ENCODE measurements at places on chromosomes 12 and 14.

DNA sequence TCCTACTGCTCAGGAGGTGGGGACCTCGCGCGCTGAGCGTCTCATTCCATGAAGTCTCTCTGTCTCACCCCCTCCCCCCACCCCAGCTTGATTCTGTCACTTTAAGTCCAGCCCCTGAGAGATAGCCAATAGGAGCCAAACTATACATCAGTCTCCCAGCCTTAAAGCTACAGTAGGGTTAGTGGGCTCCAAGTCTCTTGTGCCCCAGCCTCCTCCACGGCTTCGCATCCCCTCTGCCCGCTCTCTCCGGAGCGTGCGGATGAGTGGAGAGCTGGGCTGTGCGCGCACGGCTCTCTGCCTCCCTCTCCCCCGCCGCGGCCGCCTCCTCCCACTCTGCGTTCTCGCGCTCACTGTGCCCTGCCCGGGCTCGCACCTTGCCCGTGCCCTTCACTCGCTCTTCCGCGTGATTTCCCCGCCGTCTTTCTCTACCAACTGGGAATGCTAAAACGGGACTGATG is at the start of gene ESRRB:
Gene ESRRB, plus strand, starts transcription at position 191 of the 458 bp plus-strand sequence. Its CDS starts 265 bp downstream, at position 456.
- peak; percentile 71 for DNase-seq

- peak; percentile 92 for DNase-seq
Measured at GRCh38 chr12:75877763-75878621, 153.6 kb downstream of the PHLDA1 start.

DNA sequence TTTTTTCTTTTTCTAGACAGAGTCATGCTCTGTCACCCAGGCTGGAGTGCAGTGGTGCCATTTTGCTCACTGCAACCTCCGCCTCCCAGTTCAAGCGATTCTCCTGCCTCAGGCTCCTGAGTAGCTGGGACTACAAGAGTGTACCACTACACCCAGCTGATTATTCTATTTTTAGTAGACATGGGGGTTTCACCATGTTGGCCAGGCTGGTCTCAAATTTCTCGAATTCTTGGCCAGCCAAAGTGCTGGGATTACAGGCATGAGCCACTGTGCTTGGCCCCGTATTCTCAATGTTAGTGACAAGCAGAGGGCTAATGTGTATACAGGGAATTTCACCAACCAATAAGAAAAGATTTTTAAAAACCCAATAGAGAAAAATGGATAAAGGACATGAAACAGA is 8.4 kb downstream of the PLBD2 start:
- DNase-seq: no peak

DNA sequence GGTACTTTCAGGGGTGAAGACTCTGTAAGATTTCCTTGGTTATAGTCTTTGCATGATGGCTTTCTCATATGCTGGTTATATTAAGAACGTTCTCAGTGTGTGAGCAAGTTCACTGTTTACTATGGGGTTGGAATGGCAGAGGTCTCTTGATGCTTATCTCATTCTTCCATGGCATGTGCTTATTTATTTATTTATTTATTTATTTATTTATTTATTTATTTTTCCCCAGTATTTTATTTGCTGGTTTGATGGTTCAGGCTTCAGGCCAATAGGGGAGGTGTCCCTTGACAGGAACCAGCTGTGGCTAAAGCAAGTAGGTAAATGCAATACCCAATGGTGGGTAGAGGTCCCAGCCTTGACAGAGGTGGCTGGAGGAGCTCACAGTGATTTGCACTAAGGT is 161.3 kb upstream of the GARIN6 start:
- no peak for DNase-seq

GRCh38 chr12:107649661-107650061 is 35.9 kb upstream of the PWP1 start:
- no peak for DNase-seq

- peak; percentile 98 for DNase-seq
Measured at GRCh38 chr14:67674480-67675218, at the start of gene VTI1B. Gene VTI1B, minus strand, starts transcription at chr14:67674632. Its CDS starts 143 bp downstream, at chr14:67674489.

DNA sequence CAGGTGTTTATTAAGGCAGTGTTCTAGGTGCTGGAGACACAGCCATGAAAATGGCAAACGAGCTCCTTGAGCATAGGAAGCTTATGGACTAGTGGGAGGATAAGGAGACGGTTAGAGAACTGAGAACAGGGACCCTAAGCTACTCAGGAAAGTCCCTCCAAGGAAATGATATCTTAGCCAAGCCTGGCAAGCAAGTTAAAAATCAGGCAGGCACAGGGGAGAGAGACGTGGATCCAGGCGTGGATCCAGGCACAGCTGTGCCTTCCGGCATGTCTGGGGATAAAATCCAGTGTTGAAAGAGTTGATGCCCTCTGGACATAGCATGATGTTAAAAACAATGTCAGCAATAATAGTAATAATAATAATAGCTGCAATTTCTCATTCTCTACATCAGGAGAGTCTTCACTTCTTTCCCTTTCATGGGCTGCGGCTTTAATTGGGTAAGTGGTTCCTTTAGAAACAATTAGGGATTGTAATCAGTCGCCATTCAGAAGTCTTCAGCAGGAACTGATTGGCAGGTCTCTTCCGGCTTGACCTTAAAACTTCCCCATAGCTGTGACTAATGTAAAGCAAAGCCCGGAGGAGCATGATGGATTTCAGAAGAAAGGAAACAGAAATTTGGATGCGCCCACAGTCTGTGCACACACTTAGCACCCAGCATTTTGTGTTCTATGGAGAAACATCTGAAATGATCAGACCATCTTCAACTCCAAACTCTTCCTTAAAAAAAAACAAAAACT is 230.2 kb downstream of the SLC41A2 start:
- no peak for DNase-seq

DNA sequence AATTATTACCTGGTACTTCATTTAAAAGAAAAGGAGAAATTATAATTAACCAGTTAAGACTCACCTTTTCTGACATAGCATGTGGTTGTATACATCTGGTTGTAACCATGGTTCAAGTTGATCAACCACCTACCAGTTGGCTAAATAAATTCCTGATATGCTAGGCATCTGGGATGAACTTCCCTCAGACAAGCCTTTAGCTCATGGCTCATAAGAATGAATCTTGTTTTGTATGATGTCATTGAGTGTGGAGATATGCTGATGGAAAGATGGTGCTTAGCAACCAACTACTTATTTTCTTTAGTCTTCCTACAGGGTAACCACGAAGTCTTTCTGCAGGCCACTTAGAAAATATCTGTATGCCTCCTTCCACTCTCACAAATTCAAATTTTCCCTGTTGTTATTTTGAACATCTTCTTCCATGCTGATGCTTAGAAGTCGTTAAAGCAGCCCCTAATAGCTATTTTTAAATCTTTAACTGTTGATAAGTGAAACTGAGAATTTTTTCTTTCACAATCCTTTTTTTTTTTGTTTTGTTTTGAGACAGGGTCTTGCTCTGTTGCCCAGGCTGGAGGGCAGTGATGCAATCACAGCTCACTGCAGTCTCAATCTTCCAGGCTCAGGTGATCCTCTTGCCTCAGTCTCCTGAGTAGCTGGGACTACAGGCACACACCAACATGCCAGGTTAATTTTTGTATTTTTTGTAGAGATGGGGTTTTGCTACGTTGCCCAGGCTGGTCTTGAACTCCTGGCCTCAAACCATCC is 51.9 kb upstream of the PTHLH start:
- DNase-seq: no peak

- no peak for DNase-seq
Measured at GRCh38 chr12:21301-22189, 45.0 kb upstream of the IQSEC3 start.

DNA sequence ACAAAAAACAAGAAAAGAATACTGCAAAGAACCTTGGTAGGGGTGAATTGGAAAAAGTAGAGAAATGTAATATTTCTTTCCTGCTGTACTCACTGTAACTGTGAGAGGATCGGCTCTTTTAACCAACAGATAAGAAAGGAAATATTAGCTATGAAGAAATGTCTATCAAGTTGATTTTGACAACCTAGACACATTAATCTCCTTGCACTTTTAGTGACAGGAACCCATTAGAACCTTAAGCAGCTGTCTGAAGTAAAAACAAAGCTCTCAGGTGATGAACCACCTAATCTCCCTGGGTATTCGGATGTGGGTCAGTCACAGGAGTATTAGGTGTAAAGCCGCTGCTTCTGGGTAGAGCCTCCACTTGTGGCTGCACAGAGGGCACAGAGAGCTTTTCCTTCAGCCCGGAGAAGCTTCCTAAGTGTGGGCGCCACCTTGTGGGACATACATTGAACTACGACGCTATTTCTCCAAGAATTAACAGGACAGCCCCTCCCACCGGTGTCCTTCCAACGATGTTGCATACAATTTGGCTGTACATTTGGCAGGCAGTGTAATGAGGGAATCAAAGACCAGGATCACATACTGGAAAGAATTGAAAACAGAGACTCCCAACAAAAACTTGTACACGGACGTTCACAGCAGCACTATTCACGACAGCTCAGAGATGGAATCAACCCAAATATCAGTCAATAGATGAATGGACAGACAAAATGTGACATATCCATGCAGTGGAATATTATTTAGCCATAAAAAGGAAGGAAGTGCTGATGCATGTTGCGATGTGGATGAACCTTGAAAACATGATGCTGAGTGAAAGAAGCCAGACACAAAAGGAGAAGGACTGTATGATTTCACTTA is 28.9 kb upstream of the MAPKAPK5 start:
- peak; percentile 92 for DNase-seq

GRCh38 chr12:119826661-119827445 is 50.3 kb downstream of the CIT start:
- DNase-seq: no peak

GRCh38 chr12:94261119-94261518 is 112.7 kb downstream of the PLXNC1 start:
- no peak for DNase-seq

DNA sequence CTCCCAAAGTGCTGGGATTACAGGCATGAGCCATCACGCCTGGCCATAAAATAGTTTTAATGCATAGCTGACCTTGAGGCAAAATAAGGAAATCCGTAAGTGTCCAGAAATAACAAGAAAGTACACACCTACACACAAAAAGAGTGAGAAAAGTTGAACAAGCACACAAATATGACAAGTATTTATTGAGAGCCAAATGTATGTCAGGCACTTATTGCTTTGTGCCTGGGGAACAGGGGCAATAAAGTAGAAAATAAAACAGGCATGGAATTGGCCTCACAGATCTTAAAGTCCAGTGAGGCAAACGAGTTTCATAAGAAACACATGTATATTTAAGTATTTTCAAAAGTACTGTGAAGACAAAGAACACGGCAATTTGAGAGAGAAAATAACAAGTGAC is 103.7 kb downstream of the ERGIC2 start:
- DNase-seq: no peak

GRCh38 chr12:116665666-116666304 is 72.1 kb downstream of the SPRING1 start:
- no peak for DNase-seq

GRCh38 chr14:70707138-70708038 is 65.7 kb downstream of the TTC9 start:
- no peak for DNase-seq

DNA sequence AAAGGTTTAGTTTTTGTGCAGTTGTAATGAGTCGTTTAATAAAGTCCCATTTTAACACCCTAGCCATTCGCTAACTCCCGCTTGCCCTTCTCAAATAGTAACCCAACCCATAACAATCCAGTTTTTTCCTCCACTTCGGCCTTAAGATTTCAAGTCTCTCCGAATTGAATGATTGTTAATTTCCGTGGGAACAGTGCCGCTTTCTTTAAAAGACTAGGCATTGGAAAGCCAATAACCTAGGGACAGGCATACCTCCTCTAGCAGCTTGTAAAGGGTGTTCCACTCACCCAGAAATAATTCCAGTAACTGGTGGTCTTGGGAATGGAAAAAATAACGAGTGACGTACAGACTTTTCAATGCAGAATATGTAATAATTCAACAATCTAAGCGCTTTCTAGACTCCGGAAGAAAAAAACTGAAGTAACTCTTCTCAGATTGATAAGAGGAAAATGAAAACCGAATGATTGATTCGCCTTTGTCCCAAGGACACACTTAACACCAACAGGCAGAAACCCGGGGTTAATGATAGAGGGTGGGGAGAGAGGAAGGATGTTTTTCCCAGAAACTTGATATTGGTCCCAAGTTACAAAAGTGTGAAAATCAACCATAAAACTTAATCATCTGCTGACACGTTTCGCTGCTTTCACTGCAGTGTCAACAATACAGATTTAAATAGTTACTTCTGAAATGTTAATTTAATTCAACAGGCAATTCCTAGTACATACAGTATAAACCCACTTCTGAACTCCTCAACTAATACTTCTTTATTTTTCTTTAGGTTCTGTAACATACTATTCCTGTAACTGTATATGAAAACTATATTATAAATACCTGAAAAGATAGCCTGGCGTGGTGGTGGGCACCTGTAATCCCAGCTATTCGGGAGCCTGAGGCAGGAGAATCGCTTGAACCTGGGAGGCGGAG is 1.0 kb upstream of the SINHCAF start:
- peak; percentile 53 for DNase-seq

- no peak for DNase-seq
Measured at GRCh38 chr14:49408187-49408933, 177.8 kb downstream of the RPS29 start.

- DNase-seq: no peak
Measured at GRCh38 chr12:25107920-25108319, 87.0 kb downstream of the DNAI7 start.

- no peak for DNase-seq
Measured at GRCh38 chr14:64787619-64788018, 83.4 kb downstream of the PLEKHG3 start.

- DNase-seq: peak; percentile 26
Measured at GRCh38 chr12:52221912-52222457, 11.1 kb upstream of the KRT7 start.

- DNase-seq: no peak
Measured at GRCh38 chr12:10128687-10129086, 1.3 kb downstream of the CLEC7A start.

- DNase-seq: no peak
Measured at GRCh38 chr12:82415402-82415801, 57.1 kb downstream of the METTL25 start.

- no peak for DNase-seq
Measured at GRCh38 chr14:49982501-49982951, 89.6 kb downstream of the ARF6 start.

- DNase-seq: no peak
Measured at GRCh38 chr14:102798926-102799325, 21.7 kb downstream of the TRAF3 start.

GRCh38 chr12:59122784-59123183 is 202.5 kb upstream of the LRIG3 start:
- DNase-seq: no peak

- DNase-seq: peak; percentile 21
Measured at GRCh38 chr12:39378341-39378740, 64.6 kb downstream of the KIF21A start.

DNA sequence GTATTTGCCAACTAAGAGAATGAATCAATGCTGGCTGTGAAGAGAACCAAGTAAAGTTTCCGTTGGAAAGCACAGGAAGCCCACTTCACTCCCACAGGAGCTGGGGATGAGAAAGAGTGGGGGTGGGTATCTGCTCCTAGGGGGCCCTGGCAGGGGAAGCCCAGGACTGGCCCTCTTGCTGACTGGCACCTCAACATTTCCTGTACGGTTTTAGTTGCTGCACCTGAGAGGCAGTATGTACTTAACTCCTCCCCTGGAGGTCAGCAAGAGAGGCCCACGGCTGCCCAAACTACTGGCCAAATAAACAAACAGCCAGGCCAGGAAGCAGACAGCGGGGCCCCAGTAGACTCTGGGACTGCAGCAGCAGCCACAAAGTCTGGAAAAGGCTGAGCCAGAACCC is 33.8 kb upstream of the VWF start:
- no peak for DNase-seq

All from NCI-H1417 (cell line).